ENCODE measurements at places on chromosomes 13 and 19.

DNA sequence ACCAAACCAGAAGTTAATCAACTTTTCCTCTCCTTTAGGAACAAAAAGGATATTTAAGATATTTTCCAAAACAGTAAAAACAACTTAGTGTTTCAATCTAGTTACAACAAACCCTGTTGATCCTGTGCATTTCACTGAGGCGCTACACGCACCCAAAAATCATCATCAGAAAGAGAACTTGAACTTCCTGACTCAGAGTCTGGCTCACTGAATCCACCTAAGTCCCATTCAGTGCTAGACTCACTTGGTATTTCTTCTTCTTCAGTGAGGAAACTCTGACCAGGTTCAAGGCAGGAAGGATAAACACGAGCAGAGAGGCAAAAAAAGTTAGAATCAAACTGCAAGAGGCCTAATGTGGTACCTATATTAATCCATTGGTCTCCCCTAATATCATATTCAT is 2.2 kb downstream of the KBTBD6 start:
- peak overlapping the region; percentile 1 for H3K4me3 ChIP-seq
- DNase-seq, result no peak
- H3K27ac ChIP-seq, result no peak overlapping the region
- H3K4me1 ChIP-seq, result peaks cover 24% of the 10 kb centered on the region
- H3K36me3 ChIP-seq, result no peaks in the 10 kb centered on the region

DNA sequence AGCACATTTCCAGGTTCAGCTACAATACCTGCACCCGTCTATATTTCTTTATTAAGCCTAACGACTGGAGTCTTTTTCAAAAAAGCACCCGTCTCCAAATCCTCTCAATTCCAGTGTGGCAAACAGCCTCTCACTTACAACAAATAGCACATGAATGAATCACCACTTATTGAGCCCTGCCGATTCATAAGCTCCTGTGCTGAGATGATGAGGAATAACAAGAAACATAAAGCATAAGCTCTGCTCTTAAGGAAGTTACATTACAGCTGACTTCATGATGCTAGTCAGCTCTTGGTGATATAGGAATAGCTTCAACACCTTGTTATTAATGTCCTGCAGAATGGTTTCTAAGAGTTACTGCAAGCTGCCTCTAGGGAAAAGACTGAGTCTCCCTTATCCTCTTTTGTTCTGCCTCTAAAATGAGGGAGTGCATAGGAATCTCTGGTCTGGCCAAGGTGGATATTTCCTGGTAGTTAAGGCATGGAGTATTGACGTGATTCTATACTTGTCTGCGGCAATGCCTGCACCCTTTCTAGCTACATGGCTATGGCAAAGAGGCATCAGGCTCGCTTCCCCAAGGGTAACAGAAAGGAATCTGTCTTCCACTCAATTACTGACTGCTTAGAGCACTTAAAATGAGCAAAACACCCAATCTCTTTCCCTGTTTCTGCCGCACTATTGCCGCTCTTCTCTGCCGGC is 195.7 kb downstream of the KLF12 start:
- H3K27ac ChIP-seq, result no peak overlapping the region
- peaks cover 14% of the 10 kb centered on the region for H3K4me1 ChIP-seq
- peaks cover 12% of the 10 kb centered on the region for H3K36me3 ChIP-seq
- H3K27me3 ChIP-seq, result no peaks in the 10 kb centered on the region

DNA sequence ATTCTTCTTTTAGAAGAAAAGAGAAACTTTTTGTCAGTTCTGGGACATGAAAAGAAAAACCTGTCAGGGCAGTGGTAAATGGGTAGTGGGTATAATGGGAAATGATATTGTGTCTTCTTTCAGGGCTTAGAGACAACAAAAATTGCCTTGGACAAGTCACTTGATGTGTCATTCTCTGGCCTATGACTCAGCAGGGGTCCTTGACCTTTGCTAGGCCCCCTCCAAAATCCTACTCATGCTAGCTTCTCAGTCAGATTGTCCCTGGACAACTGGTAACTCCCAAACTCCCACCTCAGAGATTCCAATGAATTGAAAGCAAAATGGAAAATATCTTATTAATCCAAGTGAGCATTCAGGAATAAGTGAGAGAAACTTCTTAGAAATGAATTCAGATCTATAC is 258.8 kb upstream of the SPRY2 start:
- H3K27me3 ChIP-seq, result no peaks in the 10 kb centered on the region
- no peaks in the 10 kb centered on the region for H3K4me1 ChIP-seq
- DNase-seq, result no peak
- H3K4me3 ChIP-seq, result no peak overlapping the region
- no peak overlapping the region for H3K27ac ChIP-seq

DNA sequence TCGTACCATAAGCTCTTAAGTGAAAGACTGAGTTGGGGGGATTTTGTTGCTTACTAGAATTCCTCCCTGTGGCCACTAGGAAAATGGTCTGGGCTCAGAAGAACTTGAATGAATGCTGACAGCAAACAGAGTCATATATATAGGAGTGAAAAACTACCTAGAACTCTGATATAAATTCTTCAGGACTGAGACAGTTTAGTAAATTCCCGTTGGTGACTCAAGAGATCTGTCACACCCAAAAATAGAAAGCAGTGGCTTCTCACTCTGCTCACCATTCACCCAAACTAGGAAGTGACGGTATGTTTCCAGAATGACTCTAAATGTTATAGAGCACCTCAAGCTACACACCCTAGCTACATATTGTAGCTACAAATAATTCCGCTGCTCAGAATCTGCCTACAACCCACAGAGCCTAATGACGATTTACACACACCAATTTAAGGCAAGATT is 116.2 kb downstream of the TBC1D4 start:
- H3K27ac ChIP-seq, result no peak overlapping the region
- H3K27me3 ChIP-seq, result no peaks in the 10 kb centered on the region
- no peak overlapping the region for H3K4me3 ChIP-seq
- no peaks in the 10 kb centered on the region for H3K4me1 ChIP-seq

DNA sequence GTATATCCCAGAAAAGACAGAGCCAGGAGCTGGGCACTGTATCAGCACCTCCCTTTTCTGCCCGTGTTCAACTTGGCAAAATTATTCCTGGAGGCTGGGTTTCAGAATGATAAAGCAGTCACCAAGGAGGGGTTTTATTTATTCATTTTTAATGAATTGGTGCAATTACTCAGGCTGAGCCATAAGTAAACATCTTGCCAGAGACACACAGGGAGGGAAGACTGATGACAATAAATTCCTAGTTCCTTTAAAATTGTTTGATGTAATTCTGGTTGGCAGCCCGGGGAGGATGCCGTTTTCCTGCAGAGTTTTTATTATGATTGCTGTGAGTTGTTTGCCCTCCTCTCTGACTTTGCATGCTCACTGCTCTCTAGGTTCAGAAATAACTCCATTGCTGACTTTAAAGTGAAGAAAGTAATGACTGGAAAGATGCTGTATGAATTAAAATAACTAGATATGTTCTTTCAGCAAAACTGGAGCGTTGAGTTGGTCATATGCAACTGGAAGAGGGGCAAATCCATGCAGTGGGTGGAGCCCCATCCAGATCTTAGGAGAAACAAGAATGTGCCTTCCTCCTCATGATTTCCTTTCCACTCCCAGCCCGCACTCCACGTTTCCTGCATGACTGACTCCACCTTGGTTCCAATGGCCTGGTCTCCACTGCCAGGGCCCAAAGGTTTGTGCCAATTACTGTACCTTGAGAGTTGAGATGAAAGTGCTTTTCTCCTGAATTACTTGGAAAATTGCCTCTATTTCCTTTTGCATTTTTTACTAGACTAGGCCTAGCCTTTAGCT is 182.1 kb downstream of the RFC3 start:
- no peaks in the 10 kb centered on the region for H3K27me3 ChIP-seq
- H3K4me1 ChIP-seq, result no peaks in the 10 kb centered on the region
- no peak for DNase-seq
- H3K4me3 ChIP-seq, result no peak overlapping the region

GRCh38 chr13:92473765-92474475 is 752.7 kb upstream of the GPC6 start:
- H3K4me3 ChIP-seq, result no peak overlapping the region
- DNase-seq, result no peak
- H3K36me3 ChIP-seq, result no peaks in the 10 kb centered on the region
- H3K27ac ChIP-seq, result no peak overlapping the region
- H3K4me1 ChIP-seq, result no peaks in the 10 kb centered on the region
- no peaks in the 10 kb centered on the region for H3K27me3 ChIP-seq

- H3K36me3 ChIP-seq, result peaks cover 11% of the 10 kb centered on the region
- peaks cover 3% of the 10 kb centered on the region for H3K4me1 ChIP-seq
- H3K27me3 ChIP-seq, result no peaks in the 10 kb centered on the region
- H3K27ac ChIP-seq, result no peak overlapping the region
Measured at GRCh38 chr19:41951686-41952172, 7.4 kb downstream of the RABAC1 start.

DNA sequence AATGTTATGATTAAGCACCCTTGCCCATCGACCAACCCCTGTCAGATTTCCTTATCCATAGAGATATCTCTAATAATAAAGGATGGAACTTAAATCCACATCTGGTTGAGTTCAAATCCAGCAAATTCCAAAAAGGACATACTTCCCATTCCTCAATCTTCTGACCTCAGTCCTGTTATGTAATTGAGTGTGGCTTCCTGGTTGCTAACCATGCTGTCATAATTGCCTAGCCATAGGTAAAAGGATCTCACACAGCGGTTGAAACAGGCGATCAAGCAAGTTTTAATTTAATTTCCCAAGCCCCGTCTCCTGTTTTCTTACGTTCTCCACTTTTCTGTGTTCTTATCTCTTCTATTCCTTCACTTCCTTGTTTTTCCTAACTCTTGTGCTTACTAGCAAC is 550.3 kb downstream of the GPC6 start:
- H3K4me1 ChIP-seq, result no peaks in the 10 kb centered on the region
- H3K27me3 ChIP-seq, result no peaks in the 10 kb centered on the region
- no peaks in the 10 kb centered on the region for H3K36me3 ChIP-seq
- DNase-seq, result no peak

- no peak overlapping the region for H3K27ac ChIP-seq
- no peaks in the 10 kb centered on the region for H3K27me3 ChIP-seq
- H3K4me3 ChIP-seq, result no peak overlapping the region
- no peaks in the 10 kb centered on the region for H3K4me1 ChIP-seq
- no peak for DNase-seq
Measured at GRCh38 chr13:52411629-52412028, 5.7 kb upstream of the THSD1 start.

DNA sequence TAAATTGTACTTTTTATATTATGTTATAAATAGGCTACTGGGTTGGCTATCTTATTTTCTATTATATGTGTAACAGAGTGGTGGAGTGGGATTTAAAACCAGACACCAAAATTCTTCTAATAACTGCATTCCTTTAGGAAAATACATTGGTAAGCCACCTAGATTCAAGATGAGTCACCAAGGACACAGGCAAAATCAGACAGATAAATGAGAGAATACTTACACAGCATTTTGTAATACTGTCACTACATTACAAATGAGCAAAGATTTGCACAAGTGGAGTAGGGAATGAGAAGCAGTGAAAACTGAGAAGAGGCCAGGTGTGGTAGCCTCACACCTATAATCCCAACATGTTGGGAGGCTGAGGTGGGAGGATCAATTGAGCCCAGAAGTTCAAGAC is 6.2 kb upstream of the SPART start:
- no peaks in the 10 kb centered on the region for H3K4me1 ChIP-seq
- no peak for DNase-seq
- H3K27ac ChIP-seq, result no peak overlapping the region
- no peaks in the 10 kb centered on the region for H3K36me3 ChIP-seq
- no peak overlapping the region for H3K4me3 ChIP-seq

DNA sequence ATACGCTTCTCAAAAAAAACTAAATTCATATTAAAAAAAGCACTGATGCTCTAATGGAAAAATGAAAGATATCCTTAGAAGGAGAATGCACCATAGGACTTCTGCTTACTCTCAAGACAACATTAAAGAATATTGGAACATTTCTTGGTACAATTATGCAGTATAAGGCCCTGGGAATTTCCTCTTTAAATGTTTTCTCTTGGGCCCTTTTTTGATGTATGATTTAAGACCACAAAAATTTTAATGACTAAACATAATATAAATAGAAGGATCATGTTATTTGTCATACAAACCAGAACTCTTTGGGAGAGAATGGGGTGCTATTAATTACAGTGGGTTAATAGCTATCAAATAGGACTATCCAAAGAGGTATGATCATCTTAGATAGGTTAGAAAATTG is 403.7 kb downstream of the FGF14 start:
- no peak for DNase-seq
- H3K27me3 ChIP-seq, result no peaks in the 10 kb centered on the region
- H3K27ac ChIP-seq, result no peak overlapping the region

DNA sequence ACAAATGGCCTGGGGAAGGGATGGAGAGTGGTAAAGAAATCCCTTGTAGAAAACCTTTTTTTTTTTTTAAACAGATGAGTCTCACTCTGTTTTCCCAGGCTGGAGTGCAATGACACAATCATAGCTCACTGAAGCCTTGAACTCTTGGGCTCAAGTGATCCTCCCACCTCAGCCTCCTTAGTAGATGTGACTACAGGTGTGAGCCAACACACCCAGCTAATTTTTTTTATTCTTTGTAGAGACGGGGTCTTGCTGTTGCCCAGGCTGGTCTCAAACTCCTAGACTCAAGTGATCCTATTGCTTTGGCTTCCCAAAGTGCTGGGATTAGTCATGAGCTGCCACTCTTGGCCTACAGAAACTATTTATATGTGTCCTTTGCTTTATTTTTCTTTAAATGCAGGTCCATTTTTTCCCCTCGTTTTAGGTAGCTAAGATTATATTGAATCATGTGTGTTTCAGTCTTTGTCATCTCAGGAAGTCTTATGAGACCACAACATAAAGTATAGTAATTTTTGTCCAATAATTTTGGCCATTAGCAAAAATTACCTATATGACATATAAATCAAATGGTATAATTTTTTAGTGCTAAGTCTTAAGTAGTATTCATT is 10.5 kb downstream of the LPAR6 start:
- H3K4me3 ChIP-seq, result no peak overlapping the region
- H3K4me1 ChIP-seq, result peaks cover 17% of the 10 kb centered on the region
- peak overlapping the region; percentile 50 for H3K27ac ChIP-seq

DNA sequence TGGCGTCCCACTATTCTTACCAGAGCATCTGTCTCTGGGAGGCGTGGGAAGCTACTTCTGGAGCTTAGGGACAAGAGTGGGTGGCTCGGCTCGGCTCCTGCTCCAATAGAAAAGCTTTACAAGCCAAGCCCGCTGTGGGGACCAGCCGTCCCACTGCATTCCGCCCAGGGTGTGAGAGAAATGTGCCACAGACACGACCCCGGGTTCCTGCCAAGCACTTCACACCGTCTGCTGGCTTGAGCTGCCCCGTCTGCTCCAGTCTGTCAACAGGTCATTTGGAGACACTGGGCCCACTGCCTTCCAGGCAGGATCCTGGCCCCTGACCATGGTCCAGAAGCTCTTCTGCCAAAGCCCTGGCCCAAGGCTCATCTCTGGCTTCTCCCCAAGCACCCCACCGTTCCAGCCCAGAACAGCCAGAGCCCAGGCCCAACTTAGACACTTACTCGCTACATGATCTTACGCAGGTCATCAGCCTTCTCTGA is 6.5 kb upstream of the FKRP start:
- H3K27me3 ChIP-seq, result no peaks in the 10 kb centered on the region
- peaks cover 29% of the 10 kb centered on the region for H3K36me3 ChIP-seq
- no peak overlapping the region for H3K4me3 ChIP-seq

- no peaks in the 10 kb centered on the region for H3K4me1 ChIP-seq
- H3K36me3 ChIP-seq, result no peaks in the 10 kb centered on the region
- no peaks in the 10 kb centered on the region for H3K27me3 ChIP-seq
Measured at GRCh38 chr13:23965346-23965745, 68.0 kb upstream of the C1QTNF9B start.
